ENCODE measurements at places on chromosomes 5 and 9.
A peak's percentile ranks its signal among the peaks of the same experiment; 100 is the strongest.

DNA sequence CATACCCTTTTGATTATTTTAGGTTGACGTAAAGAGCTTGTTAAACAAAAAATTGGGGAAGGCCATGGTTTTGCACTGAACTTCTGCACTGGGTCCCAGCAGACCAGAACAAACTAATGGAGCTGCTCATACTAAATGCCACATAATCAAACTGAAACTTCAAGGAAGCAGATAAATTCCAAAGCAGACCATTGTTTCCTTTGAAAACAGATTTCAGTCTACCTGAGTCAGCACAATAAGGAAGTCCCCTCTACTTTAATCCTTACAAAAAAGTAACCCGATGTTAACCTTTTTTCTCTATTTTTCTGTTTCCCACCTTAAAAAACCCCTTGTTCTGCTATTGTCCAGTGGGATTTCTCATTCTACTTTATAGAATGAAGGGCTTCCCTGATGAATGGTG, 39.2 kb downstream of the WDR36 start:
- DNase-seq, result no peak

DNA sequence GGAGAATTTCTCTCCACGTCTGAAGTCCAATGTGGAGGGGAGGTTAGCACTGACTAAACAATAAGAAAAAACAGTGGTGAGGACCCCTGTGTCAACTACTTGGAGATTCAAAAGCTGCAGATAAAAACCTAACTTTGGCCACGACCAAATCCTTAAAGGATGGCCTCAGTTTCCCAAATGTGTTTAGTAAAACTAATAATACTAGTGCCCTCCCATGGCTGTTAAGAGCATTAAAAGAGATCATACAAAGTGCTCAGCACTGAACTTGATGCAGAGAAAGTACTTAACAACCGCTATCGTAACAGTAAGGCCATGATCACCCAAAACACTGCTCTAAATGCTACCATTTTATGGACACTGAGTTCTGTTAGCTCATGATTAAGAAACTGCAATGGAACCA, 288.4 kb downstream of the EBF1 start:
- DNase-seq, result no peak

GRCh38 chr9:36191290-36191645, 547 bp downstream of the CLTA start:
- DNase-seq, result peak; percentile 21

GRCh38 chr5:150022158-150022531, 21.6 kb downstream of the HMGXB3 start:
- DNase-seq, result no peak

DNA sequence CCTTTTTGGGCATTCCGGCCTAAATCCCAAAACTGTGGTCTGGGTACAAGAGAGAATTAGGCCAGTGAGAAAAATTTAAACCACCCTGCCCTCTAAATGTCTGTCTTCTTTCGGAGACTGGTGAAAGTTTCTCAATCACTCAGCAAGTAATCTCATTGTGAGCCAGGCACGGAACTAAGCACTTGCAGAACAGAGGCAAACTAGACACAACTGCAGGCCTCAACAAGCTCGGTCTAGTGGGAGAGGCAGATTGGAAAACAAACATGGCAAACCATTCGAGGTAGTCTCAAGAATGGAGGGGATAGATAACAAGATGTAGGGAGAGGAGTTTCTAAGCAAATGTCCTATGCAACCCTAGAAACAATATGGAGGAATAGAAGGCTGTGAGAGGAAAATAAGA, 8.9 kb upstream of the C5orf58 start:
- DNase-seq, result no peak

DNA sequence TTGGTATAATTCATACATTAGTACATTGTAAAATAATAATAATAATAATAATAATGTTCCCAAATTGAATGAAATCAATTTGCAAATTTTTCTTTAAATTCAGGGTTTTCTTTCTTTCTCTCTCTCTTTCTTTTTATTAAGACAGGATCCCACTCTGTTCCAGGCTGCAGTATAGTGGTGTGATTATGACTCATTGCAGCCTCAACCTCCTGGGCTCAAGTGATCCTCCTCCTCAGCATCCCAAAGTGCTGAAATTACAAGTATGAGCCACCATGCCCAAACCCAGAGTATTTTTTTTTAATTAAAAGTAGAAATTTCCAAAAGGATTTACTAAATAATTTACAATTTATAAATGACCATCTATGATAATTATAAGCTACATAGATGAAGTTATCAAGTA, 117.7 kb downstream of the HOMER1 start:
- DNase-seq, result no peak

GRCh38 chr5:161165998-161166660, 314.1 kb upstream of the ATP10B start:
- no peak for DNase-seq

DNA sequence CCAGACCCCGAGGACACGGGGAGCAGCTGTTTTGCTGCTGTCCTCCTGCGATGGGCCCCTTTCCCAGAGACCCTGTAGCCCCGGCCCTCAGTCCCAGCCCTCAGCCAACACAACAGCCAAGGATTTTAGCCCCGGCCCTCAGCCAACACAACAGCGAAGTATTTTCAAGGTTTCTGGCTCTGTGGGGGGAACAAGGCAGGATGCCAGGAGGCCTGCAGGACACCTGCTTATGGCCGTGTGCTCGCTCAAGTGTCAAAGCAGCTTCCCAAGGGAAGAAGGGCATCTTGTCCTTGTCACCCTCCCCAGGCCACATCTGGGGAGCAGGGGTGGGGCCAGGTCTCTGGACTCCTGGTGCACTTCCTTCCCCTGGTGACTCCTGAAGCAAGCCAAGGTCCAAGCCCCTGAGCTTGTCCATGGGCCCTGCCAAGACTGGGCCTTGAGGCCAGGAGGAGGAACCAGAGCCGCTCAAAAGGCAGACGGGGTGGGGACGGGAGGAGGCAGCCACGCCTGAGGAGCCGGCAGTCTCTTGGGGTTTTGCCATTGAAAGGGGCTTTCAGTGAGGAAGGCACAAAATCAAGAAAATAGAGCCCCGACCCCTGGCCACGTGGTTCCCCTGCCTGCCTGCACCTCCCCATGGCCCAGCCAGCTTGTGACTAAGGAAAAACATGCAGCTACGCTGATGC, 10.8 kb downstream of the KCNT1 start:
- DNase-seq, result no peak

GRCh38 chr9:129445794-129446306, 175.1 kb downstream of the C9orf50 start:
- DNase-seq, result no peak

- no peak for DNase-seq
Observed at GRCh38 chr5:169694091-169694625, 57.1 kb downstream of the DOCK2 start.

DNA sequence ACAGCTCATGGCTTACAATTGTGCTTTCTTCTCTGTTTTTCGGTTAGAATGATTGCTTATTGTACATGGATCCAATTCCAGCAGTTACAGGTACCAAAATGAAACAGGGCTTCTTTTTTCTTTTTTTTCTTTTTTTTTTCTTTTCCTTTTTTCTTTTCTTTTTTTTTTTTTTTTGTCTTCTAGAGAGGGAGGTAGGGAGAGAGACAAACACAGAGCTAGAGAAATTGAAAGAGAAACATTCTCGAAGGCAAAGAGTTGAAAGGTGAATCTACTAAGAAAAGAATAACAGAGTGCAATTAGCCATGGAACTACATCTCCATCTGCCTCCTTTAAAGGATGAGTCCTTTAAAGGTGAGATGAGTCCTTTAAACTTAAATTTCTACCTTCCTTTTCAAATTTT, 1.0 kb upstream of the EDIL3 start:
- DNase-seq, result no peak

GRCh38 chr5:137361280-137361679, 137.8 kb downstream of the SPOCK1 start:
- no peak for DNase-seq

- DNase-seq, result no peak
Observed at GRCh38 chr9:5719100-5719926, 90.4 kb downstream of the RIC1 start.

- no peak for DNase-seq
Observed at GRCh38 chr9:84807431-84807830, 137.9 kb downstream of the NTRK2 start.

DNA sequence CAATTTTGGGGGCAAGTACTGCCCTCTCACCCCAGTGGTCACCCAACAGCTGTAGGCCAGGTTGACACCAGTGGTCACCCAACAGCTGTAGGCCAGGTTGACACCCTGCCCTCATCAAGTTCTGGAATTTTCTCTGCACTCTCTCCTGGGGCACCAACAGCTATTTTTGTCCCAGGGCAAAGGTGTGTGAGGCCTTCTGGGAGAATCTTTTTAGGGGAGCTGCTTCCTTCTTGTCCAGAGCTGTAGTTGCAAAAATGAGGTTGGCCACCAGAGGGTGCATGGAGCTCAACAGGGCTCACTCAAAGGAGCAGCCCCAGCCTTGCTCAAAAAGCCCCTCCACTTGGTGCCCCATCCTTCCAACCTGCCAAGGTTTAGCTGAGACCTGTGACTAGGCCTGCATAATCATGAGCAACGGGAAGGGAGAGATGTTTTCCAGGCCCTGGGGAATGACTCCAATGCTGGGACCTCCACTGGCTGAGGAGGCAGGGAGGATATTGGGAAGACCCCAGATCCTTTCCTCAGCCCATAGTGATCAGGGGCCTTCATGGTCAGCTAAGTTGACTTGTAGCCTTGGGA, 10.6 kb upstream of the P4HA2 start:
- DNase-seq, result peak; percentile 53

DNA sequence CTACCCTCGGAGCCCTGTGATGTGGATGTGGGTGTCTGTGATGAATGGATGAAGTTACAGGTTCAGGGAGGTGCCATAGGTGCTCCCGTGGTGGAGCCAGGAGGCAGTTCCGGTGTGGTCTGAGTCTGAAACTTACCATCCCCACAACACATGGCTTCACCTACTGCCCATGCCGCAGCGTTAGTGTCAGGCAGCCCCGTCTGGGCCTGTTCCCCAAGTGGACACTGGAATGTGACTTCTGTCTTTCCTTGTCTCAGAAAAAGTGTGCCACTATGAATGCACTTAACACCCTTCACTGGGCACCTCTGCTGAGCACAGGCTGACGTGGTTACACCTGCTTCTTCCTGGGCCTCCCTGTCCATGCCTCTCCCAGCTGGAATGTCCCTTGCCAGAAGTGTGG, 8.6 kb downstream of the ANKRD33B start:
- no peak for DNase-seq

DNA sequence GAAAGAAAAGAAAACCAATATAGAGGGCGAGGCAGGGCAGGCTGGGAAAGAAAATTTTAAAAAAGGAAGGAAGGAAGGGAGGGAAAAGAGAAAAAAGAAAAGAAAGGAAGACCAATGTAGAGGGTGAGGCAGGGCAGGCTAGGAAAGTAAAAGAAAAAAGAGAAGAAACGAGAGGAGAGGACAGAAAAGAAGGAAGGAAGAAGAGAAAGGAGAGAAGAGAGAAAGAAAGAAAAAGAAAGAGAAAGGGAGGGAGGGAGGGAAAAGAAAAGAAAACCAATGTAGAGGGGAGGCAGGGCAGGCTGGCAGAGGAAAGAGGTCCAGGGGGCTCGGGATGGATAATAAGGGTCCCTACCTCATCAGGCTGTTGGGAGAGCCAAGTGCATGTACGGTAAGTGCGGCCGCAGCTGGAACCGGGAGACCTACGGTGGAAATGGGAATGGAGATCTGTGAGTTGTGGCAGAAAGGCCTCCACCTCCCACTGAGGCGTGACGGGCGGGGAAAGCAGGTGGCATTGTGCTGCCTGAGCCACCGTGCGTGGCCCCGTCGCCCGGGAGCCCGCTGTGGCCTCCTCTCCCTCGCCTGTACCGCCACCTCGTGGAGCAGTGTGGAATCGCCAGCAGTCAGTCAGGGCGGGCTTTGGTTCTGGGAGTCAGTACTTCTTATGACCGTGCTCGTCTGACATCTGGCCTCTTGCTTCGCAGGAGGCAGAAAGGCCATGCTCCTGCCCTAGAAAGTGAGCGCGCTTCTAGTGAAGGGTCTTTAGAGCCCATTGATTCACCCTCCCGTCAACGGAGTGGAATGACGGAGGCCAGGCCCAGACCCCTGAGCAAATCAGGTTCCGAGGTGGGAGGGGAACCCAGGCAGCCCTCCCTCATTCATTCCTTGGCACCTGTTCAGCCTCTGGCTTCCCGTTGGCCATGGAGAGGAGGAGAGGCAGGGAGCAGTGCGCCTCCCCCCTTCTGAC, 10.4 kb upstream of the NHP2 start:
- DNase-seq, result peak; percentile 86

GRCh38 chr9:1042466-1042865, 7.7 kb upstream of the DMRT2 start:
- DNase-seq, result no peak

DNA sequence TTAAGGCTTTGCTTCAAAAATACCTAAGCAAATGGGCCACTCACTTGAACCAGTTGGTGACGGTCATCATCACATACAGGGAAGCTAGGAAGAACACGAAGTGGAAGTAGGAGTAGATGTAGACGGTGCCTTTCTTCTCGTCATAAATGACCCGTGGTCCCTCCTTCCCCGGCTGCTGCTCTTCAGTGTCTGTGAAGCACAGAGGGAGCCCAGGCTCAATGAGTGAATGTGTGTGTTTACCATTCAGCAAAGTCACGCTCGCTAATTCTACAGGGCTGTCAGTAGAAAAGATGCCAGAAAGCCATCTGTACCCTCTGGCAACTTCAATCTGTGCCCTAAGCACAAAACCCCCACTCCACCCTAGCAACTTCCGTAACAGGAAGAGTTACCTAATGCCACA, 109.8 kb downstream of the SERINC5 start:
- DNase-seq, result no peak

- no peak for DNase-seq
Observed at GRCh38 chr5:137375741-137376526, 123.2 kb downstream of the SPOCK1 start.

- DNase-seq, result no peak
Observed at GRCh38 chr9:36293918-36294317, 35.7 kb upstream of the GNE start.

DNA sequence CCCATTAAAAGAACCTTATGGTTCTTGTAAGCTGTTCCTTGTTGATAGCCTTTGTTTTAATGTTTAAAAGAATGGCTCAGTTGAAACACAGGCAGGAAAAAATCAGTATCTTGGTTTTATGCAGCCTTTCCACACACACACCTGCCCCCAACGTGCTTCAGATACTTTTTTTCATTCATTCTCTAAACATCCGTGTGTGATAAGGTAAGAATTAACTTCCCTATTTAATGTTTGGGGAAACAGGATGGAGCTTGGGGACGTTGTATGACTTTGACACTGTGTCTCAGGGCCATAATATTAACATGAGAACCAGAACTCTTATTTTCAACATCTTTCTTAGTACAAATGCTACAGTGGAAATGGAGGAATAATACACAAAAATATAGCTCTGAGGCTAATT, 5.8 kb upstream of the ZNF622 start:
- DNase-seq, result no peak

GRCh38 chr9:127558581-127559246, 53.4 kb upstream of the STXBP1 start:
- no peak for DNase-seq

GRCh38 chr9:126411225-126411947, 84.8 kb downstream of the MVB12B start:
- no peak for DNase-seq
